WTC11 (cell line): ENCODE measurements at places on chromosomes 12 and 14. TPM values are rescaled to one million over a fixed set of nuclear protein-coding genes. Genes with fewer than 3 reads are reported as not detected.

Gene NDRG2
- total RNA-seq = 28.5 to 32.2 TPM (median 30.1 TPM) in 3 replicates

Gene GRIP1
- 16.7 to 29.0 TPM (median 22.5 TPM) in 3 replicates for total RNA-seq

- H3K27ac ChIP-seq = peak overlapping the region; percentile 45; the same call in 1 of the 2 replicates
- peaks cover 64% of the 10 kb centered on the region for H3K4me1 ChIP-seq
- H3K4me3 ChIP-seq = no peak overlapping the region
- H3K27me3 ChIP-seq = no peaks in the 10 kb centered on the region
Measured at GRCh38 chr14:76953311-76953945, 75.1 kb downstream of the IRF2BPL start.

DNA sequence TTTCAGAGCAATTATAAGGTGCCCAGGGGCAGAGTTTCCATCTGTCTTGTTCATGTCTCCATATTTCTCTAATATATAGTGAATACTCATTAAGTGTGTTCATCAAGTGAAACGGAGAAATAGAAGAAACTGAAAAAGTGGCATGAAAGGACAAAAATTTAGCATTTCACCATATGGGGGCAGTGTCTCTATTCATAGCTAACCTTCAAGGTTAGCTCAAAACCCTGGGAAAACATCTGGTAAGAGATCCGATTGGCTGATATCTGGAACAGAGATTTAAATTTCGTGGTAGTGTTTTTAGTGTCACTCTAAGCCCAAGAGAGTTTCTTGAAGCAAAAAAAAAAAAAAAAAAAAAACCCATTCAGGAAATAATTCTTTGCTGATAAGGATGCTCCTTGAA is 367.5 kb downstream of the DAD1 start:
- no peak for DNase-seq
- no peak overlapping the region for H3K27ac ChIP-seq
- H3K4me1 ChIP-seq = peaks cover 2% of the 10 kb centered on the region
- H3K36me3 ChIP-seq = peaks cover 4% of the 10 kb centered on the region
- H3K27me3 ChIP-seq = no peaks in the 10 kb centered on the region
- no peak overlapping the region for H3K4me3 ChIP-seq

- peaks cover 30% of the 10 kb centered on the region for H3K36me3 ChIP-seq
- no peak overlapping the region for H3K4me3 ChIP-seq
- no peak overlapping the region for H3K27ac ChIP-seq
- H3K27me3 ChIP-seq = peaks cover 7% of the 10 kb centered on the region
- no peak for DNase-seq
- peaks cover 3% of the 10 kb centered on the region; the same call in 1 of the 2 replicates for H3K4me1 ChIP-seq
Measured at GRCh38 chr14:72154645-72155378, 222.6 kb downstream of the RGS6 start.
